C1 segment of cervical spinal cord (tissue), 14 donors: ENCODE measurements at places on chromosomes 7 and 10.

- no peak for DNase-seq
Observed at GRCh38 chr7:108836256-108836655, 266.6 kb downstream of the DNAJB9 start.

GRCh38 chr7:26328498-26329390 is 37.1 kb downstream of the SNX10 start:
- DNase-seq: no peak

DNA sequence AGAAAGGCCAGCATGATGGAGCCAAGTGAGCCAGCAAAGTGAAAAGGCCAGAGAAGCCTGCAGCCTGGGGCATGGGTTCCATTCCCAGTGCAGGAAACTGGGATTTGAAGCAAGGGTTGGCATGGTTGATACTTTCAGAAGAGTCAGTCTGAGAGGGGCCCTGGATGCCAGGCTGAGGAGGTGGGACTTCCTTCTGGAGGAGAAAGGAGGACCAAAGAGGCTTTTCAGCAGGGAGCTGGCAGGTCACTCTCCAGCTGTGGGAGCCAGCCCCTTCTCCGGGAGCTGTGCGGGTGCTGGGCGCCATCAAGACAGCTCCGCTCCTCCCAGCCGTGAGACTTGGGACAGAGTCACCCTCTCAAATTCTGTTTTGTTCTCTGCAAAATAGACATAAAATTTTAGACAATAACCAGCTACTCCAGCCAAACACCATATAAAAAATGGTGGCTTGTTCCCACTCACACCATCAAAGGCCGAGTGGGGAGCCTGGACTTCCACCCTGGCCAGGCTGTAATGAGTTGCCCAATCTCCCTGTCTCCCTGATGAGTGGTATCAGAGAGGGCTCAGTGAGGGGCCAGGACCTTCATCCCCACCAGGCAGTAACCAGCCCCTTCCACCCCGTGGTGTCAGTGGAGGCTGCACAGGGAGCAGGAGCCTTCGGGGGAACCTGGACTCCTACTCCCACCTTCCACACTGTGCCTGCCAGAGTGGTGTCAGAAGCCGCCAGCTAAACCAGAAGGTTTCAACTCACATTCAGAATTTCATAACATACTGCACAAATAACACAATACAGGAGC is 133.6 kb upstream of the RET start:
- DNase-seq: no peak

DNA sequence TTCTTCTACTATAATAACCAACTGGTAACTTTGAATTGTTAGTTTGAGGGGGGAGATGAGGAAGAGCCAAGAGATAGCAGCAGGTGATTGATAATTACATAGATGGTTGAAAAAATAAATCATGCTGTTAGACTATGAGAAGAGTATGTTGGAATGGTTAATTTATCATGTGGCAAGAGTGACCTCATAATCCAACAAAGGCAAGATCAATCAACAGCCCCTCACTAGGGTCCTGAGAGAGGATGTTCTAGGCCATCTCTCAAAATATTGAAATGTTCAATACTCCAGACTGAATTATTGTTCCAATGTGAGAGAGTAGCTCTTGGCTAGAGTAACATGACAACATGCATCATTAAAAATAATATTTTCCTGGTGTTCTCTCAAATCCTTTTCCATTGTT is 67.9 kb downstream of the ADD3 start:
- DNase-seq: no peak

DNA sequence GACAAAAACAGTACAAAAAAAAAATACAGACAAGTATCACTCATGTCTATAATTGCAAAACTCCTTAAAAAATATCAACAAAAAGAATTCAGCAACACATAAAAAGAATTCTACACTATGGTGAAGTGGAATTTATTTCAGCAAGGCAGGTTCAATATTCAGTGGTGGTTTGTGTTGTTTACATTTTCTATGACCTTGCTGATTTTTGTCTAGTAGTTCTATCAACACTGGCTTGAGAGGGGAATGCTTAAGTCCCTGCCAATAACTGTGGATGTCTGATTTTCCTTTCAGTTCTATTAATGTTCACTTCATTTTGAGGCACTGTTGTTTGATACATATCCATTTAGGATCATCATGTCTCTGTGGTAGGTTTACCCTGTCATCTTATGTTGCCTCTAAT is 58.5 kb downstream of the CADPS2 start:
- DNase-seq: no peak

DNA sequence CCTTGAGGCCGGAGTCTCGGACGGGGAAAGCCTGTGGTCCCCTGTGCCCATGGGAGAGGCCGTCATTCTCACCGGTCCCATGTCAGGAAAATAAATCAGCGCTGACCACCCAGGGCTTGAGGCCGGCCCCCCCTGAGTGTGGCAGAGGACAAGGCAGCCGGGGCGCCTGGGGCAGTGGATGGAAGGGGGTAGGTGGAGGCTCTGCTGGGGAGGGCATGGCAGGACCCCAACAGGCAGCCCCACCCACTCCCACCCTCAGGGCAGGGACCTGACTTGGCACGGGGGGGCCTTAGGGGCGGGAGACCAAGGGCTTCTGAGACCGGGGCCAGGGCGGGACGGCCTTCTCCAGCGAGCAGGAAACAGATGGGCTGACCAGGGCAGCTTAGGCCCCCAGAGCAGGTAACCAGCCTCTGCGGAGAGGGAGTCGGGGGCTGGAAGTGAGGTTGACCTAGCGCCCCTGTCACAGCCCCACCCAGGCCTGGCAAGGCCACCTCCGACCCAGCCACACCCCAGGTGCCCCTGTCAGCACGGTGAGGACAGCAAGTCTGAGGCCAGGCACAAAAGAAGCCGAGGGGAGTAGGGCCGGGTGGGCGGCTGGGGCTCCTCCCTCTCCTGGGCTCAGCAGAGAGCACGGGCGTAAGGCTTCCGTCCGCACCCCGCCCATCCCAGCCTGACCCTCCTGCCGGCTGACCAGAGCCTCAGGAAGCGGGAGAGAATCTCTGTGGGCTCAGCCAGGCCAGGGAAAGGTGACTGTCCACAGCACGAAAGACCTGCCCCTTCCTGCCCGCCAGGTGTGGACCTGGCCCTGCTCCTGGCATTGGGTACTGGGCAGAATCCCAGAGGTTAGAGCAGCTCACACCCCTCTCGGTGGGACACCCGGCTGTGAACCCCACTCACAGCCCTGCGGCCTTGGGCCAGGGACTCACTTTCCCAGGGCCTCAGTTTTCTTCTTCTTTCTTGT is 87.4 kb downstream of the FOXL3 start:
- DNase-seq: no peak
